ENCODE measurements at places on chromosomes 2 and 18.

GRCh38 chr18:37440206-37440605 lies 125.4 kb downstream of the CELF4 start:
- DNase-seq = no peak

GRCh38 chr2:170361090-170361936 lies 183.4 kb downstream of the MYO3B start:
- DNase-seq = peak; percentile 29

DNA sequence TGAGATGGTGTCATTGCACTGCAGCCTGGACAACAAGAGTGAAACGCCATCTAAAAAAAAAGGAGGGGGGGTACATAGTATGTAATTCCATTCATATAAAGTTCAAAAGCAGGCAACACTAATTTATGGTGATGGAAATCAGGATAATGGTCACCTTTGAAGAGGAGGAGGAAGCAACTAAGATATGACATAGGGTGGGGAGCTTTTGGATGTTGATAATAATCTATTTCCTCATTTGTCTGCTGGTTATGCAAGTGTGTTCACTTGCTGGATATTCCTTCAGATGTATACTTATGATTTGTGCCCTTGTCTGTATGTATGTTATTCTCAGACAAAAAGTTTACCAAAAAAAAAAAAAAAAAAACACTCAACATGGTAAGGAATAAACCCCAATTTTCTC lies 28.6 kb upstream of the ATIC start:
- DNase-seq = no peak

- no peak for DNase-seq
These were observed 163.3 kb upstream of the SIX3 start for GRCh38 chr2:44778221-44778654.

DNA sequence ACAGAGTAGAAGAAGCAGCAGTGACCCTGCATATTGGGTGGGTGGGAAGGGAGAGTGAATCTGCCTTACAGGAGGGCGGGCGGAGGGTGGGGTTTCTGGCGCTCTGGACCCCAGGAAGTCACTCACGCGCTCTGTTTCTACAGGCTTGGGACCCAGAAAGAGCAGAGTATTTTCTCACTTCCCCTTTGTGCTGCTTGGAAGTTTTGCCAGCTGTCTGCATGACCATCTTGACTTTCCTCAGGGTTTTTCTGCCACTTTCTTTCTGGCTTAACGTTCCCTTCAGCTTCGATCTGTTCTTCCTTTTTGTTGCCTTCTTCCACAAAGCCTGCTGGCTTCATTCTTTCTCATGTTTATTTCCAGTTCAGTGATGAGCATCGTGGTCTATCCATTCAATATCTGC lies 383.1 kb downstream of the GALR1 start:
- DNase-seq = no peak

GRCh38 chr18:45839414-45840395 lies 14.2 kb downstream of the SIGLEC15 start:
- DNase-seq = peak; percentile 59

DNA sequence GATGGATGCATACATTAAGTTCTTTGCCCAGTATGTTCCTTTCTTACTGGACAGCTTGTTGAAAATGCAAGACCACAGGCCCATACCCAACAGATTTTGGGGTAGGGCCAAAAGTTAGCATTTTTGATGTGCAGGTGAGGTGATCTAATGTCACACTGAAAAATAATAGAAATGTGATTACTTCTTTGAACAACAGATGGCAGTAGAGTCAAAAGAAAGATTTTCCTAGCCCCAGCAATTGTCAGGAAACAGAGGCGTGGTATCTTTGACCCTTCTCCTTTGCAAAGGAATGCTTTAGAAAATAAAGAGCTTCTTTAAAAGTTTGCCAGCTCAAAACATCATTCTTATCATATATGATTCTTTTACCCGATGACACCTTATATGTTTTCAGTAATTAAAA lies 343.6 kb upstream of the SYT4 start:
- DNase-seq = peak; percentile 7

DNA sequence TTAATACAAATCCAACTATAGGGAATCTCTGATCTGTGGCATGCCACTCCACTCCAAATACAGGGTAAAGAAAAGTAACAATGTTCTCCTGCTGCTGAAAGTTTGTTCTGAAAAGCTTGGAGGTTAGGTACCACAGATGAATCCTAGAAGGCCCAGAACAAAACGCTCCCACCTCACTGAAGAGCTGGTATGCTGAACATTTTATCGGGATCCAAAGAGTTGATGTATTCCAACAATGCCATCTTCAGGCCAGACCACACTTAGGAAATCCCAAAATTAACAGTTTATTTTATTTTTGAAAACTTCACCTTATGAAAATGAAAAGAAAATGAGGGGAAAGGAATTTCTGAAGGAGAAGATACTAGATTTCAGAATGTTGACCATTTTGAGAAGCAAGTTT lies 145.1 kb upstream of the CDH19 start:
- DNase-seq = no peak

DNA sequence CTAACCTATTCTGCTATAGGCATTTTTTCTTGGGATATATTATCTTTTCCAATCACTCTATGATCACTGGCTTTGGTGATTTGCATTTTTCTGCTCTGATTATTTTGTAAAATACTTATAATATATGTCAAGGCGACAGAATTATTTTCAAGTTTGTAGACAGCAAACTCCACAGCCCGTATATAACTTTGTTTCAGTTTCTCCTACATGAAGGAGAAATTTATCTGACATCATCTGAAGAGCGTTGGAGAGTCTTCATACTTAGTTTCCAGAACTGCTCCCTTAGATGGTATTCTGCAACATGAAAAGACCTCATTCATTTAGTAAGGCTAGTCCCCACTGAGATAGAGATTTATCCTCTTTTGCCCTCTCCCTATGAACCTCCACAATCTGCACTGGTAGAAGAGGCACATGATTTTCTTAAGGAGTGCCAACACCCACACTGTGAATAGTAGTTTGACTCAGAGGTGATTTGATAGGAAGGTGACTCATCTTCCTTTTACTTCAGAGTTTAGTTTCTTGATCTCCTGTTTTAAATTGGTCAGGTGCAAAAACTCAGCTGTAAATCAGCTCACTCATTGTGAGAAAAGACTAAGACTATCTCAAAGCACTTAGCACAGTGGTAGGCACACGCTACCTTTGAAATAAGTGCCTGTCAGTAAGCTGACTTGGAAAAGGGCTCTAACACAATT lies 1848.6 kb upstream of the CELF4 start:
- peak; percentile 8 for DNase-seq

DNA sequence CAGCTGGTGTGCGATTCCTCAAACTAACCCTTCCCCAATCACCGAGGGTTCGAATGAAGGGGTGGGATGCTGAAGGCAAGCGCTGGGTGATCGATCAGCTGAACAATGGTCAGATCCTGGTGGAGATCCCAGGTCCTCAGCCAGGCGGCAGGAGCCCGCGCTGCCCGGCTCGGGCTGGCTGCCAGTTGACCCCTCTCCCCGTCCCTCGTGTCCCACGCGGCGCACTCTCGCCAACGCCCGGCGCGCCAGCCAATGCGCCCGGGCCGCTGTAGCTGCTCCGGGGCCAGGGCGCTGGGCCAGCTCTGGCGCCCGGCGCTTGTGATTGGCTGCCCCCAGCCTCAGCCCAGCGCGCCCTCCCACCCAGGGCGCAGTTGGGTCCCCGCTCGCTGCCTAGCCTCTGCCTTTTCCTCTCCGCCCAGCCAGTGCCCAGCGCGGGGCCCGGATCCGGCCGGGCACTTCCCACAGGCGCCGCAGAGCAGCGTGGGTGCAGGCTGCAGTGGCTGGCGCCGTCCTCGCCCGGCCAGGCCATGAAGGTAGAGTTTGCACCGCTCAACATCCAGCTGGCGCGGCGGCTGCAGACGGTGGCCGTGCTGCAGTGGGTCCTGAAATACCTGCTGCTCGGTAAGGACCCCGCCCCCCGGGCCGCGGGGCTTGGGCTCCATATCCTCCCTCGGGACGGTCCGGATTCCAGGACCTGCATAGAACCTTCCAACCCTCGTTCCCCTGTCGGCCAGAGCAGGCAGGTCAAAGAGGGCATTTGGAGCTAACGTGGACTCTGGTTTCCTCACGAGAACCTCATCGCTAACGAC lies at the start of gene MOGAT1:
TSS of gene MOGAT1 (plus strand) at position 400 of the 809 bp plus-strand sequence. CDS start at position 528, 128 bp downstream.
- DNase-seq = no peak

DNA sequence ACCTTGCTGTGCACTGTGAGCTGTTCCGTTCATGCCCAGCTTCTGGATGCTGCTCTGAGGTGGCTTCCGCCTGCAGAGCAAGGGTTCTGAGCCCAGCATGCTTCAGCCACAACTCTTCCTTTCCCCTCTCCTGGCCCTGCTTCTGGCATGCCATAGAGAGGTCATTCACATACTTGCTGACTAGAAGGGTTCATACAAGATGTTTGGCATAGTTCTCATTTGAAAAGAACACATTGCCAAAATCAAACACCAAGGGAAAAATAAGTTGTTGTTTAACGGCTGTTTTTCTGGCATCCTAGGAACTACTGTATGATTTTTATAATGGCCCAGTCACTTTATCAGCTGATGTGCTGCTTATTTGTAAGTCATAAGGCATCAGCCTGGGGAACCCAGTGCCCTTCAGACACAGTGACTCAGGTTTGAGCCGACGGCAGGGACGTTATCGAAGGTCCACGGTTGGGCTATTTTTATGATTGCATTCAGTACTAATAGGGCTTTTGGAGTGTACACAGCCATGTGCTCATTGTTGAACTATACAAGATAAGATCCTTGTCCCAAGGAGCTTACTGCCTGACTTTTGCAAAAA lies 53.9 kb upstream of the CTAGE1 start:
- DNase-seq = peak; percentile 56

GRCh38 chr2:214902286-214902685 lies 92.8 kb upstream of the BARD1 start:
- no peak for DNase-seq

DNA sequence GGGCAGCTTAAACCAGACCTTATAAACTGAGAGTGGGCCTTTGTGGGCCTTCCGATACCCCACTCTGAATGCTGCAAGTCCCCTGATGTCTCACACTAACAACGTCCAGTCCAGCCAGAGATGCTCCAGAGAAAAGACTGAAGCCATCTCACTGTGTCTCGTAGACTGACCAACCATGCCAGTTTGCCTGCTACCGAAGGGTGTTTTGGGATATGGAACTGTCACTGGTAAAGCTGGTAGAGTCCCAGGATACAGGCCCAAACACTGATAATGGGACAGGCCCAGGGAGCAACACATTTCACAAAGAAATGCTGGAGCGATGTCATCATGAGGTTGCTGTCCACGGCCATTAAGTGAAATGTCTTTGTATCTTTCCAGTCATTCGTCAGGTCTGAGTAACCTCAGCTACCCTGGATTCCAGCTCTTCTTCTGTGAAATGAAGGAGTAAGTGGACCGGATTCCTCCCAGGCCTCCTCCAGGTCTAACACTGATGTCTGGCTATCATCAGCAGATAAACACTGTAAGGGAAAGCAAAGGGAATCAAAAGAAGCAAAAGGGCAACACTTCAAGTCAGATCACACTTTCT lies 81.6 kb downstream of the SLC5A7 start:
- DNase-seq = no peak

DNA sequence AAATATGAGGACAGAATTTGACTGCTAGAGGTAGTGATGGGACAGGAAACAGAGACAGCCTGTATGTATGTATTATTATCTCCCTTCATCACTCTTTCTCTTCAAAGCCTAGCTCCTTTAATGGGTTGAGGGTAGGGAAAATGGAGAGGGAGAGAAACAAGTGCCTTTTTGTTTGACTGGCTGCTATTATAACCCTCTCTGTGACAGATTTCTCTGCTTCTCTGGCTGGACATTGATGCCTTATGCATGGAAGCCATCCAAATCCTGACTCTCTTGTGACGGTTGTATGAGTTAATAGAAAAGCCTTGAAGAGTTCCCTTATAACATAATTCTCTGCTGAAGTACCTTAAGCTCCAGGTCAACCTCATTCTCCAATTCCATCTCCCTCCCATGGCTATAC lies 118.5 kb upstream of the COL5A2 start:
- no peak for DNase-seq

DNA sequence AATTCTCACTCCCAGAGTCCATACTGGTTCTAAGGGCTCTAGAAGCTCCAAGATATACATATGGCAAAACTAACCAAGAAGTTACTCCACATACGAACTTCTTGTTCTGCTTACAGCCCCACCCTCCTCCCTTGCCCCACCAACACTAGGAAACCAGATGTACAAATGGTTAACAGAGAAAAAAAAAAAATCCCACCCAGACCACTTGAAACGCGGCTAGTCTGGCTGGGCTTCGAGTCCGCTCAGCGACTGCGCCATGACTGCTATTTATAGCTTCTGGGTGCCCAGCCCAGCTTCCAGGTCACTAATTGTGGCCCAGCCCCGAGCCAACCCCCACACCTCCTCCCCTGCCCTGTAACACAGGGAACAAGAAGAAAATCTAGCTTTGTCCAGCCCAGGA lies 47.0 kb upstream of the IHH start:
- DNase-seq = no peak

- DNase-seq = no peak
These were observed 557 bp upstream of the E2F6 start for GRCh38 chr2:11466307-11467128.

DNA sequence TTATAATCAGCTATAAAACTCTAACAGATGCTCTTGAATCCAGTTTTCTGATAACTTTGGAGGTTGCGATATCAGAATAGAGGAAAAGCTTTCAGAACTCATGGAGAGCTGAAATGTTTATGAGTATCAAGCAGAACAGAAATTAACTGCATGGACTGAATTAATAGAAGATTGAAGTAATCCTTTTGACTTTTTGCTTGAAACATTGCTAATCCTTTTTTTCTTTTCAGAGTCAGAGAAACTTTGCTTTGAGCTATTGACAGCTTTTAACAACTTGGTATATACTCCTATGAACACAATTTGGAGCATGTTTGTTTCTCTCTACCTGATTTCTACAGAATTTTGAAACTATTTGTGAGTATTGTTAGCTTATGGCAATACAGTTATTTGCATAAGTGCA lies 1254.8 kb downstream of the LRP1B start:
- no peak for DNase-seq
